NCI-H2171 (cell line): ENCODE measurements at places on chromosomes 4 and X.

DNA sequence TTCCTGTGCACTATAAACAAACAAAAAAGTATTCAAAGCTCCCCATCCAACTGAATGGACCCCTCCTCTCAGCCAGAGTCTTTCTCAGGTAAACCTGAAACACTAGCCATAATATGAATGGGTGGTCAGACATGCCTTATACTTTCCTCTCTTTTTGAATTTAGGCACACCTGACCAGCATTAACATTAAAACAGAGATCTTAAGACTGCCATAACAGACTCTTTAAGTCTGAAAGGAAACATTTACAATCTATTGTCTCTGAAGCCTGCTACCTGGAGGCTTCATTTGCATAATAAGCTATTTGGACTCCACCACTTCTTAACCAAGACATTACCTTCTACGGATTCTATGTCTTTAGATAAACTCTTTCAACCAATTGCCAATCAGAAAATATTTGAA lies 56.9 kb upstream of the SPIN4 start:
- no peak for DNase-seq

GRCh38 chrX:20060961-20061748 lies 55.6 kb downstream of the MAP7D2 start:
- peak; percentile 84 for DNase-seq

DNA sequence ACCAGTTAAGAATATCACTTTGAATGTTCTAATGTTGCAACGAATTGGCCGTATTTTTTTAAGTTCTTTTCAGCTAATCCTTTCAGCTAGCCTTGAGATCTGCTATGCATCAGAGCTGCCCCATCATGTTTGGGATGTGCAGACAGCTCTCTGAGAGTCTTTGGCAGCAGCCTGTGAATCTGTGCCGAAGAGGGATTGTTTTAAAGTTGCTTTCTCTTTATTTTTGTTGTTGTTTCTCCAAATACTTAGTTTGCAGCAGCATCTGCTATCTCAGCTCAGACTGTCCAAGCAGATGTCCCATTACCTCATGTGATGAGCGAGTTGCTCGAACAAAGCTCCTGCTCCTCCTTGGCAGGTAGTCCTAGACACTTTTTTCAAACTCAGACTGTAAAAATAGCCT lies 1002.5 kb upstream of the INTU start:
- DNase-seq: no peak

- DNase-seq: no peak
Observed at GRCh38 chr4:28973587-28974350, 1746.4 kb upstream of the PCDH7 start.

GRCh38 chr4:11415409-11416070 lies 13.2 kb downstream of the HS3ST1 start:
- no peak for DNase-seq

- no peak for DNase-seq
Observed at GRCh38 chr4:79177388-79177787, 148.5 kb downstream of the NAA11 start.

GRCh38 chrX:111445485-111445884 lies 33.5 kb upstream of the DCX start:
- peak; percentile 35 for DNase-seq

- DNase-seq: no peak
Observed at GRCh38 chrX:16756724-16757123, 29.5 kb upstream of the TXLNG start.

- DNase-seq: no peak
Observed at GRCh38 chr4:112589206-112589605, 47.5 kb downstream of the ZGRF1 start.

DNA sequence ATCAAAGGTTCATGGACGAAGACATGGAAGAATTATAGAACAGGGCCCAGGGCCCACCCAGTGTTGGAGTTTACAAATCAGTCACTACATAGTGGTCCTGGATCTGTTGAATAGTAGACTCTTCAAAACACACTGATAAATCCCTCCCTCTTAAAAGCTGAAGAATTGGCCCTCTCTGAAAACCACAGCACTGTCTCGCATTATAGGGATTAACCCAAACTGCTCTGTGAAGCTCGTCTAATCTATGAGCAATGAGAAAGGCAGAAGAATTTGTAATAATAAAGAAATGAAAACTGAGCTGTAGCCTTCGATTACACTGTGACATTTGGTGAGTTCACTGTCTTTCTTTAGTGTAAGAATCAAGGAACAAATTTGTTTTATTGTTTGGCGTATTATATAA lies 92.5 kb upstream of the ZFP42 start:
- DNase-seq: no peak

DNA sequence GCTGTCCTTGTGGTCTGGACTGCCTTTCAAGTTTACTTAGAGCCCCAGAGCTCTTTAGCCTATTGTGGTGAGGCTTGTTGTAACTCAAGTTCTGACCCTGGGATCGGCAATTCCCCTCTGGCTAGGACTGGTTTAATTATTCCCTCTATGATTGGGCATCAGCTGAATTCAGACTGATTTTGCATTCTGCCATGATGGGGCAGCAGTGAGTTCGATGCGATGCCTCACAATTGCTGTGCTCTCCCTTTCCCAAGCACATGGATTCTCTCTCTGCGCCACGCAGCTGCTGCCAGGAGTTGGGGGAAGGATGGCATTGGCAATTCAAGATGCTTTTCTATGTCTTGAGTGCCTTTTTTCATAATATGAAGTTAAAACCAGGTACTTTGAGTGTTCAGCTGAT lies 327.8 kb upstream of the CXorf51B start:
- no peak for DNase-seq

DNA sequence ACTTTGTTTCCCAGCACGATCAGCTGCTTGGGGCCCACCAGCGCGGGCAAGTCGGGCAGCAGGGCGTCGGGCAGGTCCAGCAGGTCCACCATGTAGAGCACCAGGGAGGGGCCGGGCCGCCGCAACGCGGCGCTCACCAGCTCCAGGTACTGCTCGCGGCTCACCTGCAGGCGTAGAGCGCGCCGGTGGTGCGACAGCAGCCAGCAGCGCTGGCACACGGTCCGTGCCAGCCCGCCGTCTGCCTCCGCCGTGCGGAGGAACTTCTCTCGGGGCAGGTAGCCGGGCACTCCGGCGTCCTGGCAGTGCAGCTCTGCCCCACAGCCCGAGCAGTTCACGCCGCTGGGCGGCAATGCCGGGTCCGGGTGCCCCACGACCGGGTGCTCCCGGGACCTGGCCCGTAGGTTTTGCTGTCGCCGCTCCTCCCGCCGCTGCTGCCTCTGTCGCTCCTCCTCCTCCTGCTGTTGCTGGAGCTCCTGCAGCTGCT lies 527 bp downstream of the NOA1 start:
- DNase-seq: no peak
